ENCODE measurements at places on chromosomes 1 and 21.

DNA sequence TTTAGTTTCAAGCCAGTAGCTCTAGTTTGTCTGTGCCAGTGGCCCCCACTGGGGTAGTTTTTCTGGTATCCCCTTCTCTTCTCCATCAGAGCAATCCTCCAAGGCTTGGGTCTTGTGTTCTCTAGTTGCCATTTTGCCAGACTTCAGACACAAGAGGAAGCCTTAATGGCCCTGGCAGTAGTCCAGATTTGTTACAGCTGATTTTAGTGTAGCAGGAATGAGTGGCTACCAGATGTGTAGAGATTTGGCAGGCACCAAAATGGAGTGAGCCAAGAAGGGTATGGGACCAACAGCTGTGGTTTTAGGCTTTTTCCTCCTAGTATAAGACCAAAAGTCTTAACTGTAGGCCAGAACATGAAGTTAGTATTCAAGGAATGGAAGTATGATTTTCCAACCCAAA lies 56.8 kb downstream of the ACP6 start:
- DNase-seq: peak; percentile 65

DNA sequence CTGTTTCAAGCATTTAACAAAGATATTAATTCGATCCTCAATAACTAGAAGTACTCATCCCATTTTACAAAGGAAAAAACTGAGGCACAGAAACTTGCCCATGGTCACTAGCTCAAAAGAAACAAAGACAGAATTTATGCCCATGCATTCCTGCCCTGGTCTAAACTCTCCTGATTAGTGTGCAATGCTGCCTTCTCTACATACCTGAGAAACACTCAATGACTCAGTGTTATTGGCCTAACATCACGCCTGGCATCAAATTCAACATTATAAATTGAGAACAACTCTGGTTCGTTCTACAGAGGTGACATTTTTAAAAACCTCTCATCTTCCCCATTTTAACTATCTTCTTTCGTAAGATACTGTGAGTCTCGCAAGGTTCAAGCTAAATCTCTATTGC lies 5.2 kb downstream of the APP start:
- no peak for DNase-seq

GRCh38 chr1:188406636-188407035 lies 1577.9 kb downstream of the PLA2G4A start:
- DNase-seq: no peak

DNA sequence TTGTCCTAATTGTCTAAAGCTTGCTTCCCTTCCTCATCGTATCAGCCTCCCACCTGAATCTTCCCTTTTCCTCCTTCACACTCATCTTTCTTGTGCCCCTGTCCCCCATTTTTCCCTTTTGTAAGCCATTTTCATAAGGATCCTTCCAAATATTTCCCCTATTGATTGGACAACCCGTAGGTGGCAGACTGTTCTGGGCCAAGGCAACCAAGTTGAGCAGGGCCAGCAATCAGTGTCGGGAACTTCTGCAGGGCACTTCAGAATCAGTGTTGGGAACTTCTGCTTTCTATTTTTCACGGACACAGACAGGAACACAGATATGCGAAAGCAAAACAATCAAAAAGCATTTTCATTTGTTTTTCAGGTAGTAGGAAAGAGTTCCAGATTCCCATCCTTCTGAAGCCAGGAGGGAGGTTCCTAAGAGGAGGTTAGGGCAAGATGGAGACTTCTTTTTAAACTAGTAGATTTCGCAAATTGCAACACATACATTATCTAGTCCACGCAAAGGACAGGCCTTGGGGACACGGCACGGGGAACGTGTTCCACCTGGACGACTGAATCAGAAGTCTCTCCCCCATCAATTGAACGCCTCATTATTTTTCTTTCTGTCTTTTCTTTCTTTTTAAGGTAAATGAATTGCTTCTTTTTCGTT lies 691 bp upstream of the MPZL1 start:
- no peak for DNase-seq

- no peak for DNase-seq
Observed at GRCh38 chr1:79262745-79263258, 256.3 kb upstream of the ADGRL4 start.

DNA sequence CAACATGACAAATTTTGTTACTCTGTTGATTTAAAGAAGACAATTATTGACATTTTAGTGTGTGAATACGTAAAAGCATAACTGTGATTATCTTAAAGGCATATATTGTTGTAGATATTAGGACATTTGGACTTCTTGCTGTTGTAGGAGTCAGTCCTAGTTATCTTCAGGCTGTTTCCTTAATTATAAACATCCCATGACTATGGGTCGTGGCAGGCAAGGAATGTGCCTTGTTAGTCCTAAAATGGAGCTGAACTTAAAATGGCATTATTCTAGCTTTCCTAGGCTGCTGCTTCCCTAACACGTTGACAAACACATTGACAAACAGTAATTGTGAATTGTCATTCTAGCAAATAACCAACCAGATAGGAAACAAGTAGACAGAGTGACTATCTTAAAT lies 4.4 kb upstream of the MPZL1 start:
- DNase-seq: no peak

DNA sequence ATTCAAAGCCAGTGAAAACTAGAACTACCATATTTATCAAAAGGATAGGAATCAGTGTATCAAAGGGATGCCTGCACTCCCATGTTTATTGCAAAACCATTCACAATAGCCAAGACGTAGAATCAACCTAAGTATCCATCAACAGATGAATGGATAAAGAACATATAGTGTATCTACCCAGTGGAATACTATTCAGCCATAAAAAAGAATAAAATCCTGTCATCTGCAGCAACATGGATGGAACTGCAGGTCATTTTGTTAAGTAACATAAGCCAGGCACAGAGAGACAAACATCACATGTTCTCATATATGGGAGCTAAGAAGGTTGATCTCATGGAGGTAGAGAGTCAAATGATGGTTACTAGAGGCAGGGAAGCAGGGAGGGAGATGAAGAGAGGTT lies 110.0 kb downstream of the PAX7 start:
- no peak for DNase-seq

GRCh38 chr21:28794371-28794851 lies 198.3 kb downstream of the LTN1 start:
- DNase-seq: no peak

GRCh38 chr1:36204347-36204909 lies 19.8 kb upstream of the THRAP3 start:
- no peak for DNase-seq

DNA sequence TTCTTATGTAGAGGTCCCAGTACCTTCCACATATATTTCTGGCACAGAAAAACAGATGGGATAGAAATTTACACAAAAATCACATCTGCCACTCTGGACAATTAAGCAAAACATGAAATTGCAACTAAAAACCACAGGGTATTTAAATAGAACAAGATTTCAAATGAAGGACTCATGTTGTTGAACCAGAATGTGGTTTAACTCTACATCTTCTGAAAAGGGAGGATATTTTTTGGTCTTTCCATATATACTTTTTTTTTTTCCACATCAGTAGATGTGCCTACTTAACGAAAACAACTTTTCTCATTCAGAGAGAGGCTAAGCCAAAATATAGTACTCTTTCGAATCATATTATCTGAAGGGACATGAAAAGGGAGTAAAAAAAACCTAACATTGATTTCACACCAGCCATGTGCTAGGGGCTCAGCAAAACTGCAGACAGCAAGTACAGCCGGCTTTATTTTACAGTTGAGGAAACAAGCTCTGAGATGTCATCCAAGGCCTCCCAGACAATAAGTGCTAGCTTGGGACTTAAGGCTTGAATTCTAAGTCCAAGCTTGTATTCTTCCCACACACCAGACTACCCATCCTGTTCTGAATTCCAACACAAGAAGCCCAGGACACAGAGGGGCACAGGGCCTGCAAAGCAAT lies 208.9 kb downstream of the PBX1 start:
- DNase-seq: no peak

DNA sequence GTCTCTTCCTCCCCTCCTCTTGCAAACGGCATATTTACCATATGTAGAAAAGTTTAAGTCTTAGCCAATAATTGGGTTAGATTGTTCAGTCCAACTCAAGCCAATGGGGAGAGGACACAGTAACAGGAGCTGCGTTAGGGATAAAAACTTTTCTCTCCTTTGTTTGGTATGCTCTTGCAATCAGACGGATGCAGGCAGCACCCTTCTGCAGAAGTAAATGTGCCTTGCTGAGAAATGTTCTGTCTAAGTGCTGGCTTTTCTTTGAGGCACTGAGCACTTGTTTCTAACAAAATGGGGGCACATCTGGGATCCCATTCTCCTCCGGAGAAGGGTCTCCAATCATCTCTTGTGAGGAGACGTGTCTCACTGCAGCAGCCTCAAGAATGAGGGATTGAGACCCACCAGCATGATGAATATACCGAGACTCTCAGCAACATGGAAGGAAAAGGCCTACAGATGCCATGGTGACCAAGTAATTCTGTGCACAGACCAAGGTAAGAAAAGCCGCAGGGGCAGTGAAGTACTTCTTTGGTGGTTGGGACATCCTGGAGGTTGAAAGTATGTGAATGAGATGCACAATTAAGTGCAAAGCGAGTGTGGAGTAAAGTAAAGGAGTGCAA lies 20.7 kb upstream of the GNG4 start:
- no peak for DNase-seq

DNA sequence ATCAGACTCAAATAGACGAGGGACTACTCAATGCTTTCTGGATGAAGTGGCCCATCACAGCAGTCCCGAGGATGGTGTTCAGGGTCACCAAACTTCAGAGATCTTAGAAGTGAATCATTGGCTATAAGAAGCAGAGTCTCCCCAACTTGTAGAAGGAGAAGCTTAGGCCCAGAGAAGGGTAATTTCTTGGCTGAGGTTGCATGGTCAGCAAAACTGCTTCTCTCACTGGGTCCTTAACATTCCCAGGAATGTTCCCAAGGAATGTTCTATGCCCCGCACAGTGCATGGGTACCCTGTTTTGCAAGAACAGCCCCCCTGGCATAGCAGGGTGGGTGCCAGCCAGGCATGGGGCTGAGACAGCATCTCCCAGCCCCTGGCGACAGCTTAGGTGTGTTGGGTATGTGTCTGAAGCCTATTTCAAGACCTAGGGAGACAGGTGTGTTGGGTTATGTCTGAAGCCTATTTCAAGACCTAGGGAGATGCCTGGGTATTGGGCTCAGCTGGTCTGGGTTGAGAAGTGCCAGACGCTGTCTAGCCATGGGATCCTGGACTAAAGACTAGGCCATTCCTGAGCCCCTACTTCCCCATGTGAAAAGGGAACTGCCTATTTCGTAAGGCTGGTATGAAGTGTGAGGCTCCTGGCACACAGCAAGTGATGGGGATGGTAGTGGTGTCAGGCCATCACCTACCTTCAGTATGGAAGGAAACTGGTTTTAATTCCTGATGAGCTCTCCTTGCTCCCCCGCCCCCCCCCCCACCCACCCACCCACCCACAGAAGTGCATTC lies 26.1 kb downstream of the PADI6 start:
- DNase-seq: no peak

- no peak for DNase-seq
Observed at GRCh38 chr21:18147678-18148077, 97.0 kb upstream of the CHODL start.

GRCh38 chr1:206832352-206832880 lies 33.0 kb upstream of the IL20 start:
- DNase-seq: no peak

DNA sequence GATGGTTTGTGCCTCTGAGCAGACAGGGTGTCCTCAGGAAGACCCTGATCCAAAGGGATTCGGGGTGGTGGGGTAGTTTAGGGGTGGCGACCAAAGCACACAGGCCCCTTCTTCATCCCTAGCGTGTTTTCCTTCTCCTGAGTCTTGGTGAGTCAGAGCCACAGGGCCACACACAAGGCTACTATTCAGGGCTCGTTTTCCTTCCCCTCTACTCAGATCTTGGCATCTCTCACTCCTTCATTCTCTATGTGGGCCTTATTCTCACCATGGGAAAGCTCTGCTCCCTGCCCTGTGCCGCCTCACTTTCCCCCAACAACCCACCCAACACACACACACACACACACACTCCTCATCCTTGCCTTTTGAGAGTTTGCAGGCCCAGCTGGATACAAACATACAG lies 43.6 kb upstream of the WNT2B start:
- no peak for DNase-seq

DNA sequence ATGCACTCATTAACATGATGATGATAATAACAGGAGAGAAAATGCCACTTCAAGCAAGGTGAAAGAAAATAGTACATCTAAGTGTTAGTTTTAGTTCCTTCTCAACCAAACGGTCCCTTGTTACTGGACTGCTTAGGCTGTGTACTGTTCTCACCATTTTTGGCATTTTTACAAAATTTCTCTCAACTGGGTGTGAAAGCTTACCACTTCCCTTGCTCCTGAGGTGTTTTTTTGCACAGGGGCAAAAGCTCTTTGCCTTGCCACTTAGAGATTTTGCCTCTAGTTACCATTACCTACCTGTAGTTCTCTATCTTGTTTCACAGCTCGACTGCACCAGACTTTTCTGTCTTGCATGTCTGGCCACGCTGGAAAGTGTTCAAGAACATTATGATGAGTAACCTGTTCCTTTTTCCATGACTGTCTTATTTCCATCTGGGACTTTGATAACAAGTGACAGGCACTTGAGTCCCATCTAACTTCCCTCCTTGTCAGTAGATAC lies 10.7 kb downstream of the NEK7 start:
- no peak for DNase-seq

GRCh38 chr1:85484716-85485115 lies 19.8 kb upstream of the DDAH1 start:
- DNase-seq: no peak

- DNase-seq: no peak
Observed at GRCh38 chr1:176949033-176949662, 215.4 kb downstream of the ASTN1 start.

DNA sequence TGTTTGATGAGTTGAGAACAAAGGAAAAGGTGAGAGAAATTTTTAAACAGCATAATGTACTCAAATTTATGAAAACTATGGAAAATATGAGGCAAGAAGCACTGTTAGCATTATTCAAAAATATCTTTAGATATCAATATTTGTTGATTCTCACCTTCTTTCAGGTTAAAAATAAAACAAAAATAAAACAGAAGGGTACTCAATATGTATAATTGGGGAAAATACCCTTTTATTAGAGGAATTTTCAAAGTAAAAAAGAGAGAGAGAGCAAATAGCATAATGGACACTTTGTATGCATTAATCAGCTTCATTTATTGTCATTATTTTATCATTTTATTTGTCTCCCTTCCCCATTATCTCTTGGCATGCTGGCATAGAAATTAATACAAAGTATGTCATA lies 27.5 kb downstream of the MAP3K21 start:
- DNase-seq: no peak

GRCh38 chr1:56547977-56548376 lies 31.4 kb downstream of the PLPP3 start:
- DNase-seq: no peak

DNA sequence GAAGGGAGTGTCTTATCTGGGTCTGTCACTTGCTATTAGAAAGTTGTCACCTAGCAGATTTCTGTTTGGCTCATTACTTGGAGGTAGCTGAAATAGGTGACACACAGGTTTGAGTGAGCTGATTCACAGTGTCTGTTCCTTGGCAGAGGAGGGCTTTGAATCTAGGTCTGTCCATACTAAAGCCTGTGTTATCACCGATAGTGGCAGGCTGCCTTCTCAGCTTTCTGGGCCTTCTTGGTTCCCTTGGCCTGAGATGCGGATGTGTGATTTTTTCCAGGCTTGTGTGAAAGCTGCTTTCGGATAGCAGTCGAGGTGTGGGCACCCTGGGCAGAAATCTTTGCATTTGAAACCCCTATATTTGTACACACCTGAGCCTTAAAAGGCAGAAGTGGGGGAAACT lies 73.9 kb downstream of the ACTL8 start:
- no peak for DNase-seq

- no peak for DNase-seq
Observed at GRCh38 chr1:114259511-114260160, 106.0 kb upstream of the SYT6 start.
